ENCODE measurements at places on chromosomes 2 and 18. TPM values are rescaled to one million over a fixed set of nuclear protein-coding genes. Genes with fewer than 3 reads are reported as not detected.

SLC4A1AP gene
- polyA plus RNA-seq: 13.8 TPM

TTN gene
- 1.9 TPM for polyA plus RNA-seq

RGPD4 gene
- not detected for polyA plus RNA-seq

TYMS gene
- polyA plus RNA-seq: 2.0 TPM

SLC14A1 gene
- 2.2 TPM for polyA plus RNA-seq

MAPK4 gene
- polyA plus RNA-seq: 0.36 TPM

AKAIN1 gene
- polyA plus RNA-seq: not detected

LOXHD1 gene
- polyA plus RNA-seq: 1.0 TPM

MEP1B gene
- polyA plus RNA-seq: 0.02 TPM
